ENCODE measurements at places on chromosomes 11 and 22.
A peak's percentile ranks its signal among the peaks of the same experiment; 100 is the strongest.

DNA sequence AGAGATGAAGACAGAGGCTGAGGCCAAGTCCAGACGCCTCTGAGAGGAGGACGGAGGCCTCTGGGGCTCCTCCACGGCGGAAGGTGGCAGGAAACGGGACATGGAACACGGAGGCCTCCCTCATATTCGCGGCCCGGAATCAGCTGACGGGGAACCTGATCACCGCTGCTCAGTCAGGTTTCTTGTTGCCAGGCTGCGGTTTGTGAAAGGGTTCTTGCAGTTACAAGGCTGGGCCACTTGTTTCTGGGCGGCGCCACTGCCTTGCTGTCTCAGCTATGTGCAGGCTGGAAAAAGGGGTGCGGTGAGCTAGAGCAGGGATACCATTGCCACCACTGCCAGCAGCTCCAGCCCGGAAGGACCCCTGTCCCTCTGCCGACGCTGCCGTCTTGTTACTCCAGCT, 10.0 kb upstream of the MMP1 start:
- DNase-seq: no peak

DNA sequence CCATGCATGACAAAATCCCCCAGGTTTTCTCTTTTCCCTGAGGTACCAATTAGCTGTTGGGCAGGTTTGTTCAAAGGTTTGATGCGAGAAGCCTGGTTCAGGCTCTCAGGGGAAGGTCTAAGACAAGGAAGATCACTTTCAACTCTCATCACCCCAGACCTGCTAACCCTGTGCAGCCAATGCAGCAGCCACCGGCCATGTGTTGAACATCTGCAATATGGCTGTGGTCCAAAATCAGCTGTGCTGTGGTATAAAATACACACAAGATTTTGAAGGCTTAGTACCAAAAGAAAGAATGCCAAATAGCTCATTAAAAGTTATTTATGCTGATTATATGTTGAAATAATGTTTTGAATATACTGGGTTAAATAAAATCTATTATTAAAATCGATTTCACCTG, 58.5 kb downstream of the SMCO4 start:
- DNase-seq: no peak

DNA sequence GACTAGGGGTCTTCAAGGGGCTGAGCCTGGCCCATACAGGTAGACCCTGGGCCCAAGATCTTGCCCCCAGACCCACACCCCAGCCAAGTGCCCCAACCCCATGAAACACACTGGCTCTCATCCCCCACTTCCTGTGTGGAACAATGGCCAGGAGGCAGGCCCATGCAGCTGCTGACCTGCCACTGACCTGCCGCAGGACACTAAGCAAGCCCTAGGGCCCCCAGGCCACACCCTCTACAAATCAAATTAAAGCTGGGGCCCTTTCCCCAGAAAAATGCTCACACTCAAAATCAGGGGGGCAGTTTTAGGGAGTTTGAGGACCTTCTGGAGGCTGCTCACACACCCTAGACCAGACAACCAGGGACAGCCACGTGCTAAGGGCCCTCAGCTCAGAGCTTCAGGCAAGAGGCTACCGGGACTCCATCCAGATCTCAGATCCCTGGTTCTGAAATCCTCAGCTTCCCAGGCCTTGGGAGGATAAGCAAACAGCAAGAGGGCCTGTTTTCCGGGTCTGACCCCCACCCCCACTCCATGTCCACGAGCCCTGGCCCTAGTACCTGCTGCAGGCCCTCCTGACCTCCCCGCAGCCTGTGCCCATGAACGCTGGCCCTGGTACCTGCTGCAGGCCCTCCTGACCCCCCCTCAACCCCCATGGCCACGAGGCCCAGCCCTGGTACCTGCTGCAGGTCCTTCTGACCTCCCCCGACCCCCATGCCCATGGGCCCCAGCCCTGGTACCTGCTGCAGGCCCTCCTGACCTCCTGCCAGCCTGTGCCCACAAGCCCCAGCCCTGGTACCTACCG, 10.0 kb downstream of the CARD10 start:
- DNase-seq: peak; percentile 32

GRCh38 chr11:46628961-46629360, 11.6 kb downstream of the ATG13 start:
- no peak for DNase-seq
